ENCODE measurements at places on chromosomes 7 and 10.

DNA sequence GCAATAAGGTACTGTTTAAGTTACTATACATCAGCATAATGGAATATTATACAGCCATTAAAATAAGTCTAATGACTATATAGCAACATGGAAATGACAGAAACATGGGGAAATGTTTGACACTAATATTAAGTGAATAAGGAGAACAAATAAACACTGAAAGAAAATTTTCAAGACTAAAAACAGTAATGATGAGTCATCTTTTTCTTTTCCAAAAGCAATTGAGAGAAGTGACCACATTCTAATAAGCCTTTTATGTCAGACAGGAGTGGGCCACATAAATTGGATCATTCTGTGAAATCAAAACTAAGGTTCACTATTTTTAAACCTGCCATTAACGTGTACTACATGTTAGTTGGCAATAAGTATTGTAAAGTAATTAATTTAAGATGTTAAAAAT is 187.5 kb downstream of the AHR start:
- no peak for DNase-seq

GRCh38 chr10:118669020-118669791 is 73.8 kb upstream of the PRLHR start:
- DNase-seq, result no peak

GRCh38 chr10:12954866-12955265 is 46.6 kb downstream of the CCDC3 start:
- no peak for DNase-seq

GRCh38 chr10:71504168-71504567 is 107.4 kb downstream of the CDH23 start:
- DNase-seq, result no peak

- DNase-seq, result no peak
These were observed 30.6 kb downstream of the SUFU start for GRCh38 chr10:102534333-102534732.

DNA sequence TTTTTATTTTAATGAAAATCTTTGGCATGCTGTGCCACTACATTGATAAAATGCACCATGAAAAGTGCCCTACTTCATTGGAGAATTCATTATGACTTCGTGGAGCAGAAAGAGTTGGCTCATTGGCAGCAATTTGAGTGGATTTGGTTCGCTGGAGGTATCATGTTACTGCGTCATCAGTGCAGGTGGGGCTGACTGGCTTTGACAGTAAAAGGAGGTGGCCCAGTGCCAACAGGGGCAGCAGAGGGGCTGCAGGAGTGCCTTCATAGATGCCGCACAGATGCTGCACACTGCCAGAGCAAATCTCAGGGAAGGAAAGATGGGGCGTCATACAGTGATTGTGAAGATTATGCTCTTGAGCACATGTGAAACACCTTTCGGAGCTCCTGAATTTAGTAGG is 22.2 kb downstream of the FZD1 start:
- no peak for DNase-seq

DNA sequence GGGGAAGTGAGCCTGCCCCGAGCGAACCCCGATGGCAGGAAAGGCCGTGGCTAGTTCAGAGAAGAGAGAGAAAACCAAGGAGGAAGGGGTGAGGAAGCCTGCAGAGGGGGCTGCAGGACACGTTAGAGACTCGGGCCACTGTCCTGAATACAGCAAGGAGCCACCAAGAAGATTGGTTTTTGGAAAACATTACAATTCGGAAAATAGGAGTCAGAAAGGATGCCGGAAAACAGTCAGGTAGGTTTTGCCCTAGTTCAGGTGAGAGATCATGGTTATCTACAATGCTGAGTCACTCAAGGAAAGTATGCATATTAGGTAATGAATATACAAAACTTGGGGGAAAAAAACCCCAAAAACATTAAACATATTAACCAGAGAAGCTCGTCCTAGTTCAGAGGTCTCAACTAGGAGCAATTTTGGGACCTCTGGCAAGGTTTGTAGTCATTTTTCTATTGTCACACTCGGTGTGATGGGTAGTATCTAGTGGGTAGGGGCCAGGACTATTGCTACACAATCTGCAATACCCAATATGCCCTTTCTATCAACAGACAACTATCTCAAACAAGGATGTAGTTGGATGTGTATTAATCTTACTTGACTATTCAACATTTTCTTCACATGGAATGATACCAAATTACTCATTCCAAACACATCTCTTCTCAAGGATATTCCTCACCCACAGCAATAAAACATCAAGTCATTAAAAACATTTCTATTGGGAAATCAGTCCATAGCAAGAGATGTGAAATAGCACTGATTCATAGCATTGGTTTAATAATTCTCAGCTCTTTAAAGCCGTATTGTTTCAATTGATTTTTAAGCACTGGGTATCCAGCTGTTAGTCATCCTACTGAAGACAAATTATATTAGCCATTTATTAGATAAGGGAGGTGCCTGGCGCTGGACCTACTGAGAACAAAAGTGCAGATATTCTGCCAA is 74.4 kb upstream of the RSU1 start:
- DNase-seq, result peak; percentile 37

GRCh38 chr7:131642429-131642828 is 86.0 kb upstream of the PODXL start:
- DNase-seq, result no peak

Data from stimulated activated CD4-positive, alpha-beta T cell treated with anti-CD3 and anti-CD28 coated beads, Interleukin-12 subunit alpha, Interleukin-12 subunit beta, amount 100 ng/mL, for 4 hours (primary cell).